ENCODE measurements at places on chromosomes 1 and 21.

DNA sequence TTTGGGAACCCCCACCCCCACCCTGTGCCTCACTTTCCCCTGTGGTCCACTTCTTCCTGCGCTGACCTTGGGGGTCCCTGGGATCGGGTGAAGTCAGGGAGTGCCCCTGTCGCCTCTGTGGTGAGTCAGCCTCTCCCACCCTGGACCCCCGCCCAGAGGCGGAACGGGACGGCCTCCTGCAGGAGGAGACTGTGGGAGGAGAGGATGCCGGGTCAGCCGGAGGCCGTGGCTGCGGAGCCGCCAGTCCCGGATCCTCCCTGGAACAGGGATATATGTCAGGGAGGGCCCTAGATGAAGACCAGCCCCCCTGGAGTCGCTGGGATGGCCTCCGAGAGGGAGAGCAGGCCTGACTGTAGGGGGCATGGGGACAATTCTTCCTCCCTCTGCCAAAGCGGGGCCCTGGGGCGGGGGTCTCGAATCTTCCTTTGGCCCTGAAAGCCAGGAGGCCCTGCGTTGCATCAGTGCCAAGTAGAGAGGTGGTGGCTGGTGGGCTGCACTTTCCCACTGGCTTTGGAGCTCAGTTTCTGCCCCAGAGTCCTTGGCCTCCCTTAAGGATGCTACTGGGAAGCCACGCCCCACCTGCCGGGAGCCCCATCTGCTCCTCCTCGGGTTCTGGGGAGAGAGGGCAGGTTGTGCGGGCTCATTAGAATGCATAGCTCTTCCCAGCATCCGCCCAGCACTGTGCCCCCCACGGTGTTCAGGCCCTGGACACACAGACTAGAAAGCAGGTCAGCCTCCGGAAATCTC lies 930 bp downstream of the ARHGEF10L start:
- no peak for DNase-seq

DNA sequence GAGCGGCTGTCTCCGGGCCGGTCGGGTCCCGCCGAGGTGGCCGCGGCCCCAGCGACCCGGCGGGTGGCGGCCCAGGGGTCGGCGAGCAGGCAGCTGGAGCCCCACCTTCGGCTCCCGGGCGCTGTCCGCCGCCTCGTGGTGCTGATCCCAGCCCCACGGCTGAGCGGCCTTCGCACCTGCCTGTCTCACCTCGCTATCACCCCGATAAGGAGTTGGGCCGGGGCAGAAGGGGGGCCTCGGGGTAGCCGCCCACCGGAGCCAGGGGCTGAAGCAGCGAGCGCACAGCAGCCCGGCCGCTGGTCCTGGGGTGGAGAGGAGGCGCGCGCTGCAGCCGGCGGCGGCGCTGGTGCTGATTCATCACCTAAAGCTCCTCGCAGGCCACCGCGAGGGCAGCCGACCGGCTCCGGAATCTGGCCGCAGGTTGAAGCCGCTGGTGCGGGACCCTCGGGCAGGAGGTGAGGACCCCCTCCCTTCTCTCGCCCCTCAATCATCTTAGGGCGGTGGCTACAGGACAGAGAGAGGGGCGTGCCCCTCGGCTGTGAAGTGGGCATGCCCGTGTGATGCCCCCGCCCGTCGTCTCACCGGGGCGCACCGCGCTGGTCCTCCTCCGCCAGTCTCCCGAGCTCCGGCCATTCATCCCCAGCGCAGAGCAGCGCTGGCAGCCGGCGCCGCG lies 575 bp downstream of the TRIM67 start:
- DNase-seq, result peak; percentile 23

- DNase-seq, result no peak
These were observed 1.7 kb downstream of the IGFN1 start for GRCh38 chr1:201192261-201192788.

GRCh38 chr1:61922950-61923480 lies 180.7 kb downstream of the PATJ start:
- DNase-seq, result no peak

DNA sequence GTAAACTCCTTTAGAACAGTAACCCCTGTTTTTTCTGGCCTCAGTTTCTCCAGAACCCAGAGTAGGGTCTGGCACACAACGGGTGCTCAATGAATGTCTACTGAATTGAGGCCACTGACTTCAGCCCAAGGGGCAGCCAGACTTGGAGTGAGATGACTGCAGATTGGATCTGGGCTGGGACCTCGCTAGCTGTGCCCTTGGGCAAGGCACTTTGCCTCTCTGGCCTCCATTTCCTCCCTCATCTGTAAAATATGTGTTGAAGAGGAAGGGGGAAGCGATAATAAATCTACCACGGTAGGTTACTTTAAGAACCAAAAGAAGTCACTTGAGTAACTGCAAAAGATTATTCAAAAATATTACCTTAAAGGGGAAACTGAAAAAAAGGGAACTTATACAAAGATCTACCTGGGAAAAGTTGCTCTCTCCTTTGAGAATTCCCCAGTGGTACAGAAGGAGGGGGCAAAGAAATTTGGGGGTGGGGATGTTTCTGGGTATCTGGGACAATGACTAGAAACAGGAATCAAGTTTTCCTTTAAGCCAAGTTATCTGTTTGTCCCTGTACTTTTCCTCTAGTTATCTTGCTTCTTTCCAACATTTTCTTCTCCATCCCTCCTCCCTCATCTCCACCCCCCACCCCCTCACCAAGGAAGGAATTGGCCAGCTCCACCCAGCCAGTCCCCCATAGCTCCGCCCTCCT lies 394 bp upstream of the GRHL3 start:
- no peak for DNase-seq

- DNase-seq, result peak; percentile 18
These were observed 1.5 kb downstream of the STUM start for GRCh38 chr1:226549937-226550671.

DNA sequence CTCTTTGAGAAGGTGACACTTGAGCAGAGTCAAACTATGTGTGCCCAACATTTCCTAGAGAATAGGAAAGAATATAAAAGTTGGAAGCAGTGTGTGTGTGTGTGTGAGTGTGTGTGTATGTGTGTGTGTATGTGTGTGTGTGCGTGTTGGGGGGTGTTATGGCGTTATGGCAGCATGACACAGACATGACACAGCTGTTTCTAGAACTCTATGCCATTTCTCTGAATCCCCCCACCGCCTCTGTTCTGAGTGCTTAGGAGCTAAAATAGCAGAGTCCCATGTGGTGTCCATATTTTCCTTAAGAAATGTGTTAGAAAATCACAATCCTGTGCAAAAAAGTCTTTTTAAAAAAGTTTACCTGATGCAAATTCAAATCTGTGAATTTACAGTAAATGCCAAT lies 556.1 kb downstream of the RWDD3 start:
- DNase-seq, result no peak

DNA sequence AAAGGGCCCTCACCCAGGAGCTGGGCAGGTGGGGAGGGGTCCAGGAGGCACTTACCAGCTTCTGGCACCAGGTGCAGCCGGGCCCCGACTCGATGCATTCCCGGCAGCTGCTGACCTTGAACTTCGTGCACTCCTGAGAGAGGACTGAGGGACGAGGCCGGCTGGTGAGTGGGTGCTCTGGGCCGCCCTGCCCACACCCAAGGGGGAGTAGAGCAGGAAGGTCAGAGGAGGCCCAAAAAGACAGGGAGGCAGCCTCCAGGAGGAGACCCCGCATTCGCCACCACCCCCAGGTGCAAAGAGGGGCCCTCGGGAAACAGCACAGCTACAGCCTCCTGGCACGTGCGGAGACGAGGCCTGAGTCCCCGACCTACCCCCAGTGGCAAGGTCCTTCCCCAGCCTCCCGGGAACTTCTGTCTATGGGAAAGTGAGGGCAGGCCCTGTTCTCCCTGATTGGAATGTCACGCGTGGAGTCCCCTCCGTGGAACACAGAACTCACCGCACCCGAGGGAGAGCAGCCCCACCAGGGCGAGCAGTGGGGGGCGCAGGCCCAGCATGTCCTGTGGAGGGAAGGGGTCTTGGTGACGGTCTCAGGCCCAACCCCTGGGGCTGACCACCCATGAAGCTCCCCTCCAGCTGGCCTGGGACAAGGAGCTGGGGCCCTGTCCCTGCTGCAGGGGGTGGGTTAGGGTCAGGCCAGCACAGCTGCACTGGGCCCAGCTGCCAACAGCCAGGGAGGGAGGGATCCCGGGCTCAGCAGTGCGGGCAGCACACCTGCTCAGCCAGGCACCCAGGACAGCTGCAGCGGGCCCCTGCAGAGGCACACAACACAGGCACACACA lies 10.3 kb downstream of the ITGB2 start:
- DNase-seq, result no peak

GRCh38 chr1:208179961-208180409 lies 64.2 kb downstream of the PLXNA2 start:
- no peak for DNase-seq

DNA sequence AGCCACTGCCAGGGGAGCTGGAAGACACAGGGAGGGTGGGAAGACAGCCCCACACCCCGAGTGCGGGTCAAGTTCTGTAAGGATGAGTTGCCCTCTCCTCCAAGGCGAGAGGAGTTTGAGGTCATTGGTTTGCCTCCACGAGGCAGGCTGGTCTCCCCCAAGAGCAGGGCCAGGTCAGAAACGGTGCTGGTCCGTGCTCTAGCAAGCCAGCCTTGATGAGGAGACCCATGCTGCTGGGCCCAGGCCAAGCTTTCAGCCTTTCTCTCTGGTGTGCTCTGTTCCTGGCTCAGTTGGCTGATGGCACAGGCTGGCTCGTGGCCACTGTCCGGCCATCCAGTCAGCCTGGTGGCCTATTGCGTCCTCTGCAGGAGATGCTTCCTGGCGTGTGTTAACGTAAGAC lies 12.0 kb upstream of the PCBP3 start:
- DNase-seq, result no peak

- DNase-seq, result no peak
These were observed 7.0 kb upstream of the LPAR3 start for GRCh38 chr1:84899969-84900368.

DNA sequence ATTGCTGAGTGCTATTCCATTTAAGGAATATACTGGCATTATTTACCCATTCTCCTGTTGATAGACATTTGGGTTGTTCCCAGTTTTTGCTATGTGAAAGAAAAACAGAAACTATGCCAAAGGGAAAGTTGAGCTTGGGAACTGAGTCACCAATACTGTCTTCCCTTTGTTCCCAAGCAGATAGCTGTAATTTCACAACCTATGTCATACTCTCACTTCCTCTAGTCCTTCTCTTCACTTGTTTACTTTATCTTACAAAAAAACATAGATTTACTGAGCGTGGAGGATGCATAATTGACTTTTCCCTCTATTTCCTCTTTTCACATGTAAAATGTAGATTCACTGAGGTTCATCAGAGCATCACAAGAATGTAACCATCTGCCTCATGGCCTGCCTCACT lies 32.4 kb upstream of the PGBD5 start:
- DNase-seq, result no peak

- peak; percentile 21 for DNase-seq
These were observed 738 bp downstream of the GNPAT start for GRCh38 chr1:231241750-231242149.

DNA sequence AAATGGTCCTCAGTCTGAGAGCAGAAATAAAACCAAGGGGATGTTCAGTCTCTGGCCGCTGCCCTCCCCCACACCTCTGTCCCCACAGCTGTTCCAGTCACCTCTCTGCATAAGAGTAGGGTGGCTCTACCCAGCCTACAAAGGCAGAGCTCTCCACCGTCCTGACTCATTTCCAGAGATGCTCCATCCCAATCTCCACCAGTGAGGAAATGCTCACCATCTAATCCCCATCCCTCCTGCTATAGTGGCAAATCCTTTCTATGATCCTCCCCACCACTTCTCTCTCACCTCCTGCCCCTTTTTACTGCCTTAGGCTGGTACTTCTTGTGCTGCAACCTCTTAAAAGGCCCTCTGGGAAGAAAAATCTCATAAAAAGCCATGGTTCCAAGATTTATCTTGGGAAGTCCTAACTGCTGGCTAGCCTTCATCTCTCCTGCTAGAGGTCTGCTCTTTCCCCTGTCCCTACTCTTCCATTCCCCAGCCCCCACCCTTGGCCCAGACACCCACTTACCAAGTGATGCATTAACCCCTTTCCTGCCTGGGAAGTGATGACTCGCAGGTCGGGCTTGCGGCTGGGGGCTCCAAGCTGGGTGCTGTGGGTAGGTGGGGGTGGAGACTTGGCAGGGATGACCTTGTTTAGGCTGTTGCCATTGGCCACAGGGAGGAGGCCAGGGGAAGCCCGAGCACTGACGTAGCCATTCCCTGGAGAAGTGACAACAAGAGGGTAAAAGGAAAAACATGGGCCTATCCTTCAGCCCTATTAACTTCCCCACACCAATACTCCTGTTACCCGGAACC lies 23.9 kb downstream of the MEF2D start:
- peak; percentile 52 for DNase-seq
